Ovary (tissue), 10 donors: ENCODE measurements at places on chromosomes 11 and 22. TPM values are rescaled to one million over a fixed set of nuclear protein-coding genes. Genes with fewer than 3 reads are reported as not detected.

- DNase-seq = peak; percentile 8
Observed at GRCh38 chr22:50729391-50730012, 8.5 kb upstream of the ACR start.

GRCh38 chr11:114970927-114971645 is 292.8 kb downstream of the NXPE2 start:
- no peak for DNase-seq

DNA sequence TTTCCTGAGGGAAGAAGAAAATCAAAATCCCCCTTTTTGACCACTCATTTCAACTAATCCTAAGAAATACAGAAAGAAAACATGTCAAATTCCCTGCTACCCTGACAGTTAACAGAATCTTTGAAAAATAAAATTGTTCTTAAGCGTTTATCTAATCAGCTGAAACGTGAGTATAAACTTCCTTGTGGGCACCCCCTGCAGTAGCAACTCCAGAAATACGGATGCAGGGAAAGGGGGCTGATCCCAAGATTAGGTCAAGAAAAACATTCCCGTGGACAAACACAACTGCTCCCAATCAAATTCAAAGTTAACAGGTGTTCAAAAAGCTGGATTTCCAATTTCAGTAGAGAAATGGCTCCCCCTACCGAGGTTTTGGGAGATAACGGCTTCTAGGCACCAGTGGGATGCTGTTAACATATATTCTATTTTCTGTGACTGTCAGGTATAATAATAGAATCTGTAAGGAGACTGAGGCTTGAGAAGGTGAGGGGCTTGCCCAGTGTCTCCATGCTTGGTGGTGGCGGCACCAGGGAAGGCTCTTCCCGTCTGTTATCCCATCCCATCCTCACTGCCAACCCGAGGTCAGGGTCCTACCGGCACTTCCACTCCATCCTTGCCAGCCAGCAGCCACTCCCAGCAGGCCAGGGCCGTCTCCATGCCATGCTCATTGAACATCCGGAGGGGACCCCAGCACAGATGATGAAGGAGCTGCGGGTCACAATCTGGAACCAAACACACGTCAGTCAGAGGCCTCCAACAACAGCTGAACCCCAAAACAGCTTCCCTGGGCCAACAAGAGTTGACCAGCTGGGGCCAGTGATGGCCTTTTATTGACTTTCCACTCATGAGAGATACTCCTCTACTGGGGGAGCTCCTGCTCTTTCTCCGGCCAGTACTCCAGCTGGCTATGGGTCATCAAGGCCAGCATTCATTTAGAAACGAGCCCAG is 32.0 kb upstream of the SERPIND1 start:
- no peak for DNase-seq

GRCh38 chr22:48366056-48366455 is 1461.6 kb downstream of the BRD1 start:
- no peak for DNase-seq

GRCh38 chr11:68690671-68691401 is 6.5 kb downstream of the GAL start:
- no peak for DNase-seq

DNA sequence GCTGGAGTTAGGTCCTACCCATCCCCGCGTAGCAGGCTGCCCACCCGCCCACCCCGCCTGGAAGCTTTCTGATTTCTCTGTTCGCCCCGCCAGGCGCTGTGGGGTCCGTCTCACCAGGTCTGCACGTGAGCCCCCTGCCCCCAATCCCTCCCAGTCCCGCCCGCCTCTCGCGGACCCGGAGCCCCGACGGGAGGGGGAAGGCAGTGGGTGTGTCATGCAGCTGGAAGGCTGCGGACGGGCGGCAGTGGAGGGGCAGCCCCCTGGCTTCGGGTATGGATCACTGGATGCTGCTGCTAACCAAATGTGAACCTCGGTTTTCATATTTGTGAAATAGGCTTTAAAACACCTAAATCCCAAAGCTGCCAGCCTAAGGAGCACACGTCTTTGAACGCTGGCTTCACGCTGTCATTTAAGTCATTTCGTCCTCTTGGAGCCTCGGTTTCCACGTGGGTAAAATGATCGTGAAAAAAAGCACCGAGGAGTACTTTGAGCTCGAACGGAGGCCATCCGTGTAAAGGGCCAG is 568 bp upstream of the BIK start:
- no peak for DNase-seq

DNA sequence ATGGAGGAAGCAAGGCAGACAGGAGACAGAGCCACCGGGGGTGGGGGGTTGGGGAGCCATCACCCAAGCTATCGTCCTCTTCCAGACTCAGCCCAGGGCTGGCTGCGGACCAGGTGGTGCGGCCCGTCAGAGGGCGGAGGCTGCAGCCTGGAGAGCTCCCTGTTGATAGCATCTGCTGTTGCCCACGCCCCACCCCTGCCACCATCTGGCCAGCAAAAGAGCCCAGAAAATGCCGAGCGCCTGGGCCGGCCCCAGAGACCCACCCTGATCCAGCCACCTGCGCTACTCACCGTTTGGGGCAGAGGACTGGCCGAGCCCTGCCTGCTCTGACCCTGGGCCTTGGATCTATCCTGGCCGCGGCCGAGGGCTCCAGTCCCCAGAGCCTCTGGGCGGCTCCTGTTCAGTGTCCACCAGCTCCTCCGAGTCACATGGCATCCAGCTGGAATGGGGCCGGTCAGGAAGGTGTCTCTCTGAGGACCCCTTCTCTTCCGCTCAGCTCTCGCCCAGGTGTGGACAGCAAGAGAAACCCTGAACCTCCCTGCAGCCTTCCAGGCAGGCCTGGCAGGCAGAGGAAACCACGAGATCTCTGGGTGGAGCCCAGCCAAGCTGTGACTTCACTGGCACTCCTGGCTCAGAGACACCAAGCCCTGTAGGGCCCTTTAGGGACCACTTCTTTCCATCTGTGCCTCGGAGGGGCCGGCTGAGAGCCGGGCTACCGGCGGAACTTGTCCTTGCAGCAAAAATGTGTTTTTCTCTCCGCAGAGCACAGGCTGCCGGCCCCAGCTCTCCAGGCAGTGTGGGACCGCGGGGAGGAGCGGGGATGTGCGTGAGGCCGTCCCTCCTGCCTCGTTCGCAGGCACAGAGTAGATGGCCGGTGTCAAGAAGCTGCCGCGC is at the start of gene MRGPRE:
Gene MRGPRE, minus strand, starts transcription at position 567 of the 894 bp plus-strand sequence. CDS start 3,618 bp downstream, outside the sequence.
- peak; percentile 49 for DNase-seq

- no peak for DNase-seq
Observed at GRCh38 chr22:50289942-50290630, 17.4 kb downstream of the PLXNB2 start.

- DNase-seq = no peak
Observed at GRCh38 chr11:129840236-129840635, 24.6 kb downstream of the TMEM45B start.

- no peak for DNase-seq
Observed at GRCh38 chr11:70036971-70037882, 40.9 kb upstream of the ANO1 start.

DNA sequence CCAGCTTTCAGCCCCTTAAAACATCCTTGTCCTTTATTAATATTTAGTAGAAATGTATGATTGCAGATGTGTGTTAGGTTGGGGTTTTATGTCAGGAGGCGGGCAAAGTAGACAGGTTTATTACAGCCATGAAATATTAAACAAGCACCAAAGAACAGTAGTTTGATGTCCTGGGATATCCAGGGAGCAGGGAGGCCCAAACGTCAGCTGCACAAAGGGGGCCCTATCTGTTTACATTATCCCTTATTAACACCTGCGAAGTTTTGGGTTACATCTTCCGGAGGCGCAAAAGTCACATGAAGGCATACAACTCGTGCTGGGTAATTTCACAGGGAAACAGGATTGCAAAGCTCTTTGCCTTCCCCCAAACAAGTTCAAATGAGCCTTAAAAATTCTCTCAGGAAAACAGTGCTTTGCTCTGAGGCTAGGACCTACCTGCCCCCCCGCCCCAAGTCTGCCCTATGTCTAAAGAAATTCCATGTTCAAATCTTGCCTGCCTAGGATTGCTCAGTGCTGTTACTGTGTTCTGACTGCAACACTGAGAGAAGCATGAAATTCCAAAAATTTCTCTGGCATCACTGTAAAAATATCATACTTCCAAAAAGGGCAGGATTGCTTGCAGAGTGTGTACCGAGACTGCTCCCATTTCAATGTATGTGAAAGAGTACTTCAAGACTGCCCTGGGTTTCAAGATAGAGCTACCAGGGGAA is 8.9 kb downstream of the MN1 start:
- DNase-seq = no peak

GRCh38 chr22:37242395-37242918 is 1.6 kb downstream of the RAC2 start:
- DNase-seq = no peak

DNA sequence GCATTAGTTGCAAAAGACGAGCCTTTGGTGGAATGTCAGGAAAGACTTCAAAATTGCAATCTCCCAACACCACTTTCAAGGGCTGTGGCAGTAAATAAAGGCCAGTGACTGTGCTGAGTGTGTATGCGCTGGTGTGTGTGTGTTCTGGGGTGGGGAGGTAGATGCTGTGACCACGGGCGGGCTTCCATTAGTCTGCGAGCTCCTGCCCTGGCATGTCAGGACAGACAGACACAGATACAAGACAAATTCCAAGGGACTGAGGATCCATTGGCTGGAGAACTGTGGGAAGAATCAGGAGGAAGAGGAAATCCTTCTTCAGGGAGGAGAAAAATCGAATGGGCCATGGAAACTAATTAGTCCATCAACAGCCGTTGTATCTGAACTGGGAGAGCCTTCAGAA is 83.6 kb downstream of the FEZ1 start:
- no peak for DNase-seq

GRCh38 chr22:24051568-24051967 is 40.5 kb downstream of the CABIN1 start:
- no peak for DNase-seq

GRCh38 chr11:66970807-66971442 is 4.2 kb upstream of the C11orf86 start:
- DNase-seq = no peak

GRCh38 chr11:129951201-129951865 is 51.3 kb downstream of the PRDM10 start:
- DNase-seq = no peak

GRCh38 chr11:68303083-68303482 is 9.3 kb upstream of the LRP5 start:
- DNase-seq = no peak

DMC1 gene
- 2.1 TPM for polyA plus RNA-seq

CADM1 gene
- polyA plus RNA-seq = 6.6 TPM

TSPAN4 gene
- 6.4 TPM for polyA plus RNA-seq

TEAD1 gene
- polyA plus RNA-seq = 20.0 TPM

L3MBTL2 gene
- 14.8 TPM for polyA plus RNA-seq

OR51A7 gene
- not detected for polyA plus RNA-seq

GLYAT gene
- polyA plus RNA-seq = not detected

PRAME gene
- polyA plus RNA-seq = 8.7 TPM

CRYAB gene
- 69.2 TPM for polyA plus RNA-seq

CNGA4 gene
- 0.10 TPM for polyA plus RNA-seq

TENM4 gene
- polyA plus RNA-seq = 11.0 TPM

APOL5 gene
- polyA plus RNA-seq = not detected

CASP1 gene
- polyA plus RNA-seq = 12.9 TPM

SULT4A1 gene
- polyA plus RNA-seq = 1.9 TPM

BTBD18 gene
- not detected for polyA plus RNA-seq
